ENCODE measurements at places on chromosomes 1 and 21.

GRCh38 chr1:241837901-241838300 is 10.1 kb upstream of the EXO1 start:
- no peak for DNase-seq

DNA sequence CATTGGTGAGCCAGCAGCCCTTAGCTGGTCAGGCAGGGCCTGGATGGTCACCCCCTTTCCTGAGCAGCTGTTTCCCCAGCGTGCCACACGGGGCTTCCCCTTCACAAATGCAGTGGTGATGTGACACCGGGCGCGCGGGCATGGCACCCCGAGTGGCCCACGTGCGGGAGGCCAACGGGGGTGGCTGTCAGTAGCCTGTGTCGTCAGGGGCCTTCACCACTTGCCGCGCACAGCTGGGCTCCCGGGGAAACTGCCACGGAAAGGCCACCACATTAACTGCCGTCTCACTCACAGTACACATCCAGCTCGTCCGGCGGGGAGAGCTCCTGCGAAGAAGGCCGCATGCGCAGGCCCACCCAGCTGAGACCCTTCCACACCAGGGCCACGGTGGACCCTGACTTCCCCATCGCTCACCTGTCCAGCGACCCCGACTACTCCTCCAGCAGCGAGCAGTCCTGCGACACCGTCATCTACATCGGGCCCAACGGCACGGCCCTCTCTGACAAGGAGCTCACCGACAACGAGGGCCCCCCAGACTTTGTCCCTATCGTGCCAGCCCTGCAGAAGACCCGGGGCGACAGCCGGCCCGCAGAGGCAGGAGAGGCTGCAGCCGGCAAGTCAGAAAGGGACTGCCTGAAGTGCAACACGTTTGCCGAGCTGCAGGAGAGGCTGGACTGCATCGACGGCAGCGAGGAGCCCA is 530.5 kb downstream of the KIF26B start:
- DNase-seq: no peak

DNA sequence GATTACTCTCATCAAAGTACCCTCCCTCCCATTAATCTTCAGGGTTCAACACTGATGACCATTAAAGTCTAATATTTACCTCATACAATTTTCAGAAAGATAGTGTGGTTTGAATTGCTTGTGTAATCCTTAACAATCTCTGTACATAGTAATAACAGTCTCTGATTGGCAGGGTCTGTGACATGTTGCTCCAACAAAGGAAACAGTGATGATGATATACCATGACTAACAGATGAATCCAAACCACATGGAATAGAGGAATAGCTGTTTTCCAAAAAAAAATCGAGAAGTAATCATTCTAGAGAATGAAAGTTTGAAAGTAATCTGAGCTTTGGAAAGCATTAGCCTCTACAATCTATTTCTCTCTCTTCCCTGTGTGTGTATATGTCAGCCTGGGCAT is 610.1 kb upstream of the NEGR1 start:
- no peak for DNase-seq

DNA sequence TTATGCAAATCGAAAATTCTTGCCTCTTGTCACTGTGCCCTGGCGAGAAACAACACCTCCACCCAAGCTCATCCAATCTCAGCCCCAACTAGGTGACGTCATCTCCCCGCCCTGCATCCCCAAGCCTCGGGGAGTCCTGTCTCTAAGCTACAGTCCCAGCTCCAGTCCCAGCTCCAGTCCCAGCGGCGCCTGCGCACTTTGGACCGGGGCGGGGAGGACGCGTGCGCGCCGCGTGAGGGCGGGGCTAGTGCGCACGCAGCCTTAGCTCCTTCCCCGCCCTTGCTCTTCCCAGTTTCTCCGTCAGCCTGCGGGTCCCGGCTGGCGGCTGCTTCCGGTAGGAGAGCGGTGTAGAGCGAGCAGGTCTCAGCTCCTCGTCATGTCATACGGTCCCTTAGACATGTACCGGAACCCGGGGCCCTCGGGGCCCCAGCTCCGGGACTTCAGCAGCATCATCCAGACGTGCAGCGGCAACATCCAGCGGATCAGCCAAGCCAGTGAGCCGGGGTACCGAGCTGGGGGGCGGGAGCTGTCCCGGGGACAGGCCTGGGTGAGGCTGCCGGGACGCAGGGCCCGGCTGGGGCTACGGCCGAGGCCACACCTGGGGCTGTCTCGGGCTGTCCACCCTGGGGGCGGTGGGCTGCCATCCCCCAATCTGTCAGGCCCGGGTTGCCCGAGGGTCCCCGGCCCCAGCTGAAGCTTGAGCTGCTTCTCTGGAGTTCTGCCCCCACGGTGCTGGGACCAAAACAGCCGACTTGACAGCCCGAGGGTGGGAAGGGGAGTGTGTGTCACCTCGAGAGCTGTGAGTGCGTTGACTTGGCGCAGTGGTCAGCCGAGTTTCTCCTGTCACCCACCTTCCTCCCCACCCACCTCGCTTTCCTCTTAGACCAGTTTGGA is at the start of gene STX12:
STX12 (plus strand) TSS at position 288 of the 894 bp plus-strand sequence; CDS start at position 377, 89 bp downstream.
- DNase-seq: peak; percentile 99

DNA sequence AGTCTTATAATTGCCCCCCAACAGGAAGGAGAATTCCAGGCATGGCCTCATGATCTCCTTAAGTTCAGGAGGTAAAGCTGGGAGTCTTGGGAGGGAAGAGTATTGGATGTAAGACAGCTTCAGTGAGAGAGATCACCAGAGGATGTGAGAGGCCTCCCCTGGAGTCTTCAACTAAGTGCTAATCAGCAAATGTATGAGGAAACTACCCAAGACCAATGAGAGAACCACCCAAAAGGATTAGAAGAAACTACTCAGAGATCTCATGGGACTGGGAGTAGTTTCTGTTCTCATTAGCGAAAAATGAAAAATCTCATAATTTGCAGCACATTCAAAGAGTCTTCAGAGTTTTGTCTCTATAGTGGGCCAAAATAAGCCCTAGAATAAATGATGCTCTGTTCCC is 36.6 kb upstream of the WNT2B start:
- no peak for DNase-seq

GRCh38 chr1:160009801-160010200 is 22.0 kb downstream of the PIGM start:
- DNase-seq: no peak

DNA sequence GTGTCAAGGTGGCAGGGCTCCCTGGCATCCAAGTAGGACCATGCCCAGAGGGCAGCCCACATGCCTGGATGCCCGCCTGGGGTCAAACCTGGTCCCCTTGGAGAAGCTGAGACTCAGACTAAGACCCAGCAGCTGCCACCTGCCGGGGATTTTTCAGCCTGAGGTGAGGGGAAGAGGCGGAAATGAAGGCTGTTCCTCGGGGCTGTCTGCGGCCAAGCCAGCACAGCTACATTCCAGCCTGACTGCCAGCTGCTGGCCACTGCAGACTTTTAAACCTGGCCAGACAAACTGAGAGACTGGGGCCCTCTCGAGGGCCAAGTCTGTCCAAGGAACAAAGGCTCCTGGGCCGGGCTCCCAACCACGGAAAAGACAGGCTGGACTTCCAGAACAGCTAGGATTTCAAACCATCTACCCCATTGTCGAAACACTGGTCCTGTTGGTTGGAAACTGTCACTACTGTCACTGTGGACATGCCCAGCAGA is 21.9 kb upstream of the PLEKHG5 start:
- DNase-seq: no peak

GRCh38 chr1:75795703-75796193 is 934 bp upstream of the MSH4 start:
- no peak for DNase-seq

- DNase-seq: no peak
Observed at GRCh38 chr1:33864460-33865389, 846 bp downstream of the HMGB4 start.

- no peak for DNase-seq
Observed at GRCh38 chr21:17752171-17752570, 67.0 kb downstream of the C21orf91 start.

DNA sequence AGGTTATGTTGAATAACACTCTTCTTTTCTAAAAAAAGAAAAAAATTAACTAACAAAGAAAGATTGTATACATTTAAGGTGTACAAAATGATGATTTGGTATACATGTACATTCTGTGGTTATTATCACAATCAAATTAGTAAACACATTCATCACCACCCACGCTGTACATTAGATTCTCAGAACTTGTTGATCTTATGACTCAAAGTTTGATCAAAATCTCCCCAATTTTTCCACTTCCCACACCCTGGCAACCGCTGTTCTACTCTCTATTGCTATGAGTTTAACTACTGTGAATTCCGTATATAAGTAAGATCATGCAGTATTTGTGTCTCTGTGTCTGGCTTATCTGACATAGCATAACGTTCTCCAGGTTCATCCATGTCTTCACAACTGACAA is 469.5 kb upstream of the CHRM3 start:
- no peak for DNase-seq

DNA sequence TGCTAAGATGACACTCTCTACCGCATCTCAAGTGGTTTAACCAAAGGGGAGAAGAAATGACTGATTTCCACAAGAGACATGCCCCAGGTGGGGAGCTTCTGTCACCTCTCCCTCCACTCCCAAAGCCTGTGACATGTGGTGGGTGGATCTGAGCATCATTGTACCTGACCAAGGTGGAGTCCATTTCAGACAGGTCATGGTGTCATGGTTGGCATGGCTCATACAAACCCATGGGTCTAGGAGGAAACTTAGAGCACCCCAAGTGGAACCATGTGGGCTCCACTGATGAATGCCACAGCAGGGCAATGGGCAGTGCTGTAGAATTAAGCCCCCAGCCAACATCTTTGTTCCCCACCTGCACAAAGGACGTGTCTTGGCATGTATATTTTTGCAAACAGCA is 131.5 kb upstream of the EDN2 start:
- no peak for DNase-seq

DNA sequence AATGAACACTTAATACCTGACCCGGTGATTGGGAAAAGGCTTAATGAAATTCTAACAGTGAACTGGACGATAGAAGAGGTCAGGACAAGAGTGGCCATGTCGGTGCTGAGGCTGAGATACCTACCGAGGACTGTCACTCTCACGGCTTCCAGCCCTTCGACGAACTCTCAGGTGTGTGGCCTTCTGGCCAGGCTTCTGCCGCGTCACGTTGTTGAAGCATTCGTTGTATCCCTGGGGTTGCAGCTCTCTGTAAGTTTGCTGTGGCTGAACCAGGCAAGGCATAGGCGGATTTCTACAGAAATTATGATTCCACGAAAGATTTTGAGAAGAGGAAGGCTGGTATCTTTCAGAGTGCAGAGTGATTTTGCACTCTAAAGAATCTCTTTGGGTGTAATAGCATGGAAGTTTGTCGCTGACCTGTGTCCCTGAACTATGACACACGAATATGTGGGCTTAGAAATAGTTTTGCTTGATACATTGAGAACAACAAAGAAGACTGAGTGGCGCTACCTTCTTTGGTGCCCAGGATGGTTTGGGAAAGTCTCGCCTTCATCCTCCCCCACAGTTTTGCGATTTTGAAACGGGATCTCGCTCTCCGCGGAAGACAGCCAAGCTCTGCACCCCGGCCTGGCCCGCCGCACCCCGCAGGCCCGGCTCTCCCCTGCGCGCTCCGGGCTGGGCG is 403 bp upstream of the EPHX4 start:
- DNase-seq: no peak

DNA sequence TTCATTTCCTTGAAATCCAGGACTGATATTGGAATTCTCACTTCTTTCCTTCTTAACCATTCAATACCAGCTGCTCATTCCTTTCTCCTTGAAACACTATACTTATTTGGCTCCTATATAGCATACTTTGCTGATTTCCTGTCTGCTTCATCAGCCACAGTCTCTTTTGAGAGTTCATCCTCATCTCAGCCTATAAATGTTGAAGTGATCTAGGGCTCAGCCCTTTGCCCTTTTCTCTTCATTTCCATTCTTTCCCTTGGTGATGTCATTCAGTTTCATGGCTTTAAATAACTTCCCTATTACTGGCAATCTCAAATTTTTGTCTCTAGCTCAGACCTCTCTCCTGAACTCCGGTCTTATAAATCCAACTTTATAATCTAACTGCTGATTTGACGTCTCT is 24.1 kb upstream of the RABGAP1L start:
- no peak for DNase-seq
